ENCODE measurements at places on chromosomes 3 and 15.

- no peak for DNase-seq
These were observed 12.7 kb downstream of the SEMA3F start for GRCh38 chr3:50167841-50168209.

GRCh38 chr3:65524584-65524983 lies 514.1 kb downstream of the MAGI1 start:
- no peak for DNase-seq

- no peak for DNase-seq
These were observed 39.0 kb upstream of the BLM start for GRCh38 chr15:90677807-90678790.

DNA sequence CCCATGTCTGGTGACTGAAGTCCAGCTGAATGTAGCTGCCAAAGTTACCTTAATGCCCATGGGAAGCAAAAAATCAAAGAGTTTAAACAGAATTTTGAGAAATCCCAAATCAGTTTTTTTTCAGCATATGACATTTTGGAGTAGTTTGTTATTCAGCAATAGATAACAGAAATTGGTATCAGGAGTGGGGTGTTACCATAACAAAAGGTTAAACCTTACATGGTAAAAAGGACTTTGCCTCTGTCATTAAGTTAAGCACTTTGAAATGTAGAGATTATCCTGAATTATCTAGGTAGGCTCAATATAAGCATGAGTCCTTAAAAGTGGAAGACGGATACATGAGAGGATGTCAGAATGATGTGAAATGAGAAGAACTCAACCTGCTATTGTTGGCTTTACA lies 32.1 kb downstream of the DTWD1 start:
- DNase-seq: no peak

DNA sequence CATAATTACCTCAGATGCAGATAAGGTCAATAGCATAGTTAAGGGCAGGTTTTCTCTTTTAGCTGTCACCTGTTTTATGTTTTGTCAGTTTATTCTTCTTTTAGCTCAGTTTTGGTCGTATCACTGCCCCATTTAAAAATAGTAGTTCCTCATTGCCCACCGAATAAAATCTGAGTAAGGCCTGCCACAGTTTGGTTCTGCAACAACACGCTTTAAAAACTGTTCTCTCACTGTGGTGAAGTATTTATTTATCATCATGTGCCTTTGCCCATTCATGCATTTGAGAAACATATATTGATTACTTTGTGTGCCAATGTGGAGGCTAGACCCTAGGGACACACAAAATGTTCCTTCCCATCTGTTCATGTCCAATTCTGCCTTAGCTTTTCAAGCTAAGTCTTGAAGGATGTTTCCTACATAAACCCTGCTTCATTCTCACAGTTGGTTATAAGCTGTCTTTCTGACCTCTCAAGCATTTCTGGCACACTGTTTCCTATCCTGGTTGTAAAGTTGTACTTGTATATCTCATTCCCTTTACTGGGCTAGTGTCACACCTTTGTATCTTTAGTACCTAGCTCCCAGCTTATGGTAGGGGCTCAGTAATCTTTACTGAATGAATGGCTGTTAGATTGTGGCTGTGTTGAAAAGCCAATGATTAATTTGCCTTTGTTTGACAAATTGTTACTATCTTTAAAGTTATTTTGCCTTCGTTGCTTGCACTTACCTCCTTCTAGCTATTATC lies 23.9 kb downstream of the AKAP13 start:
- DNase-seq: no peak

GRCh38 chr3:125052624-125053303 lies 3.0 kb downstream of the HEG1 start:
- DNase-seq: peak; percentile 85

DNA sequence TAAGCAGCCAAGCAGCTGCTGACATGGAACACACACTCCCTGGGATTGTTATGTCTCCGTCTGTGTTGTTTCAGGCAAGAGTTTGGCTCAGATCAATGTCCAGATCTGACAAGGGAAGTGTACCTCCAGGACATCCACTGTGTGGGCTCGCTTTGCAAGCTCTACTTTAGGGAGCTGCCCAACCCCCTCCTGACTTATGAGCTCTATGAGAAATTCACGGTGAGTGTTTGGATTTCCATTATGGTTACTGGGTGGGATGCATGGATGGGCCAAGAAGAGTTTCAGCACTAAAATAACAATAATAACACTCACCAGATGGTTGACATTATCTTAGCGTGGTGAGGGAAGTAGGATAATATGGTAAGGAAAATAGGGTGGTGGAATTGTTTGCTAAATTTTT lies 74.1 kb downstream of the ARHGAP31 start:
- DNase-seq: no peak

DNA sequence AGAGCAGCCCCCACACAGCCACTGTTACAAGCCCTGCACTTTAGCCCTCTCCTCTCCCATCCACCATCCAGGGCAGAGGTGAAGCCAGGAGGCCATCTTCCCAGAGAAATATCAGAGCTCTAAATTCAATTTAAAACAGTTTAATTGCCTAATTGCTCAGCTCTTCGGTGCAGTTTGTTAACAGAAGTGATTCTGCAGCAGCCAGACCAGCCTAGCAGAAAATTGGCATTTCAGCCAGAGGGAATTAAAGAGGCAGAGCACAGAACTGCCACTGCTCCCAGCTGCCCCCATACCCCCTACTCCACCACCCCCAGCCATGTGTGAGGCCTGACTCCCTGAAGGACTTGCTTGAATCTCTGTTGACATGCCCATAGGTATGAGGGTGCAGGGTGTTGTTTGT lies 38.5 kb downstream of the TPRA1 start:
- DNase-seq: no peak

GRCh38 chr3:87436781-87437543 lies 160.6 kb upstream of the POU1F1 start:
- DNase-seq: no peak

GRCh38 chr3:147713234-147714133 lies 304.3 kb downstream of the ZIC1 start:
- DNase-seq: no peak

GRCh38 chr3:16101295-16102186 lies 72.9 kb upstream of the GALNT15 start:
- DNase-seq: no peak

DNA sequence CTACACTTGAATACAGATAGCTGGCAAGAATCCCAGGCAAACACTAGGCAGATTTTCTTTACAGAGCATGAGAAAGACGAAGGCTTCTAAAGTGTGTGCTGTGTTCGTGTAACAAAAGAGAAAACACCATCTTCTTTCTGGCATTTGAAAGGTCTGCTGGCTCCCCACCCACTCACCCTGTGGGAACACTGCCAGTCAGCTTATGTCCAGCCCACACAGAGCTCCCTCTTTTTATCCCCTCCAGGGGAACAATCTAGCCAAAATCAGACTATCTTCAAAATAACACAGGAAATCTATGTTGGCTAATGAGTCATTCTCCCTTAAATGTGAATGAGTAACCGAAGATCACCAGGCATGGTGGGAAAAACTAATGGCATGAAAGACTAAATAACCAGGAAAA lies 45.6 kb upstream of the PAQR5 start:
- no peak for DNase-seq

- DNase-seq: no peak
These were observed 175.0 kb downstream of the CFAP20DC start for GRCh38 chr3:58874795-58875194.

GRCh38 chr3:14307656-14308302 lies 94.6 kb upstream of the SLC6A6 start:
- DNase-seq: no peak

GRCh38 chr3:67783281-67784250 lies 129.2 kb upstream of the SUCLG2 start:
- no peak for DNase-seq

DNA sequence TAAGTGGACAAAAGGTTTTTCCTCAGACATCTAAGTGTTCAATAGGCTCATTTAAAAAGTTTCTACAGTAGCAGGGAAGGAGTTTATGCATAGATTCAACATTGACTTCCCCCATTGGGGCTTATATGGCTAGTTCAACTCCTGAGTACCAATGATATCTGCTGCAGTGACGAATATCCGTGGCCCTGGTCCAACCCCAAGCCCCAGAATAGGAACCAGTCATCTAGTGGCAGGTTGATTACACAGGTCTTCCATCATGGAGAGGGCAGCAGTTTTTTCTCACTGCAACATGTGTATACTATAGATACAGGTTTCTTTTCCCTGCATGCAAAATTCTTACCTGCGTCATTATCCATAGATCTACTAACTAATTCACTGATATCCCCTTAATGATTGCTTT lies 45.8 kb upstream of the KPNA4 start:
- DNase-seq: no peak

DNA sequence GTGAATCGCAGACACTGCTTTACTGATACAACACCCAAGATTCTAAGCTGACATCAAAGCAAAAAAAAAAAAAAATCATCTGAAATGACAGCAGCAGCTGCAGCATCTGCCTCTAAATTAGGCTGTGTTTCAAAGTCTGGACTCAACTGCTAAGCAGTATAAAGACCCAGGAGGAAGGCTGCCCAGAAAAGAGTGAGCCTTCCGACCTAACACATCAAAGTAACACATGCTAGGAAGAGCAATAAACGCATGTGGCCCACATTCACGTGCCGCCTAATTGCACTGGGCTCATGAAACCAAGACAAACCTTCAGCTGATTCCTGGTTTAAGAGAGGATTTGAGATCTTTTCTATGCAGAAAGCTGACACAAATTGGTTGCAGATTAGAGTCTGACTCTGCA lies 317.1 kb downstream of the ZIC4 start:
- no peak for DNase-seq

- peak; percentile 94 for DNase-seq
These were observed 1.3 kb downstream of the ARL6IP5 start for GRCh38 chr3:69085833-69086722.

GRCh38 chr3:115990669-115991068 lies 367.4 kb downstream of the GAP43 start:
- DNase-seq: no peak

GRCh38 chr15:65212097-65212496 lies 824 bp upstream of the CILP start:
- DNase-seq: no peak

DNA sequence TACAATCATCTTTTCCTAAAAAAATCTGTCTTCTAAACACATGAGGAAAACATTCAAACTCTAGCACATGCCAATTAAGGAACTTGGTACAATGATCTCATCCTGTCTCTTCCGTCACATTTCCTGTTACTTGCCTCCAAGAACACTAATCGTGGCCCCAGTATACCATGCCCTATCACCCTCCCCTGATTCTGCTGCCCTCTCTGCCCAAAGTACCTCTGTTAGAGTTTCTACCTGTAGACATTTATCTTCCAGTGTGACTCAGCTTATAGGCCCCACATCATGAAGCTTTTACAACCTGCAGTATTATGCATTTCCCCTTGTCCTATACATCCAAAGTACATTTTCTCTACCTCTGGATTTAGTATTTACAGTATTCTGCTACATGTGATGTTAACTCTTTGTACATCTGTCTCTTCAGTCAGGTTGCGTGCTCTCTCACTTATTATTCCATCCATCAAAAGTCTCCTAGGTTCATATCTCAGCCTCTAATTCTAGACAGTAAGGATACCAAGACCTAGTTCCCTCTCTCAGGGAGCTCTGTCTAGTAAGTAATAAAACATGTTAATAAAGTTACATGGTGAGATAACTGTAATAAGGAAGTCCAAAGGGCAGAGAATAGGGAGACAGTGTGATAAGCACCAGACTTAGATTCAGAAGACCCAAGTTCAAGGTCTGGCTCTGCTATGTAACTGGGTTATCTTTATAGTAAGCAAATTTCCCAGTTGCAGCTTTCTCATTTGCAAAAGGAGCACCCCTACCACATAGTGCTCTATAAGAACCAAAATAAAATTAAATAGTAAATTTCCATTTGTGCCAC lies 8.9 kb upstream of the SEMA6D start:
- DNase-seq: no peak

GRCh38 chr15:39455471-39455991 lies 125.3 kb upstream of the THBS1 start:
- no peak for DNase-seq

GRCh38 chr15:90009301-90010022 lies 8.3 kb downstream of the ZNF710 start:
- DNase-seq: peak; percentile 81

DNA sequence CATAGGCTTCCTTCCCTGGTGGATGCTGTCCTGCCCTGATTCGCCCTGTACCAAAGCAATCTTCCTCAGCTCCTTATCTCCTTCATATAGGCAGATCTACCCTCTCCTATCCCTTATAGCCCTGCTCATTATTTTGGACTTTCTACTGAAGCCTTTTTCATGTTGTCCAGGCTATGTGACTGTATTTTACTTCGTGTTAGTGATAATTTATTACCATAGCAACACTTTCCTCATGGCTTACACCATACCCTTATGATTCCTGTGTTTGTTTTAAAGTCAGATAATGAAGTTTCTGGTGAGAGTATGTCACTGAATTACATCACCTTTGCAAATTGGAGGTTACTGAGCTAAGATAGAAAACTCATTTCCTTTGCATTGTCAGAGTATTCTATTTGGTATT lies 352.6 kb downstream of the NLGN1 start:
- no peak for DNase-seq

DNA sequence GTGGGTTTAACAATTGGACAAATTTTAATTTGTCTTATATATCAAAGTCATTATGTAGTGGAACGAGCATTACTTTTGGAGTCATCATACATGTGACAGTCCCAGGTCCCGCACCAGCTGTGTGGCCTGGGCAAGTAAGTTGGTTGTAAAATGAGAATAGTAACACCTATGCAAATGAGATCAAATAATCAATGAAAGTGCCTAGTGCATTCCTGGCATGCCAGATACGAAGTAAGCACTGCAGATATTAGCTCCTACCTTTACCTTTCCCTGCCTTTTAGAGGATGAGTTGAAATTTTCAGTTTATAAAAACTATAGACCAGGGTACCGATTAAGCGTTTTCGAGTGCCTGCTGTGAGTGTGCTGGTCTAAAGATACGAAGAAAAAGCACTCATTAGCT lies 134.1 kb downstream of the LRIG1 start:
- no peak for DNase-seq

DNA sequence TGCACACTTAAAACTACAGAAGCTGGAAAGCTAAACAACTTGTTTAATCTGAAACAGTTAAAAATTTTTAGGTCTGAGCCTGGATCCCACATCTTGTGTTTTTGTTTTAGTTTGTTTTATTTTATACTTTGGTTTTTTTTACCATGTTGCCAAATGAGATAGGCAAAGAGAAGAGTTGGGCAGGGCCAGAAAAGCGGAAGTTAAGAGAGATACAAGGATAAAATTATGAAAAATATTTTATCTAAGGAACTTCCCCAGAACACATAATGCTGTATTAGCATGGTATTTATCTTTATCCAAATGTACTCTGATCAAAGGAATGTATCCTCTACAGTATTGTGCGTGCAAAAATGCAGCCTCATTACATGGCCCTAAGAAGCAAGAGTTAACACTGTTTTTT lies 50.7 kb downstream of the PROS1 start:
- no peak for DNase-seq

DNA sequence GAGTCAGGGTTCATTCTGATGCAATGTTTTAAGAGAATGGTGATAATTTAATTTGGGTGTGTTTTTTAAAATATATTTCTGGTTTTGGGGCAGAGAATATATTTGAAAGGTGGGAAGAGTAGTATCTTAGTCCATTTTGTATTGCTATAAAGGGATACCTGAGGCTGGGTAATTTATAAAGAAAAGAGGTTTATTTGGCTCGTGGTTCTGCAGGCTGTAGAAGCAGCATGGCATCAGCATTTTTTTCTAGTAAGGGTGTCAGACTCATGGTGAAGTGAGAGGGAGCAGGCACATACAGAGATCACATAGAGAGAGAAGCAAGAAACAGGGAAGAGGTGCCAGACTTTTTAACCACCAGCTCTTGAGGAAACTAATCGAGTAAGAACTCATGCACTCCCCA lies 152.7 kb downstream of the SHOX2 start:
- DNase-seq: no peak
